Dorsolateral prefrontal cortex (tissue), 122 donors: ENCODE measurements at places on chromosomes 11 and 22.

DNA sequence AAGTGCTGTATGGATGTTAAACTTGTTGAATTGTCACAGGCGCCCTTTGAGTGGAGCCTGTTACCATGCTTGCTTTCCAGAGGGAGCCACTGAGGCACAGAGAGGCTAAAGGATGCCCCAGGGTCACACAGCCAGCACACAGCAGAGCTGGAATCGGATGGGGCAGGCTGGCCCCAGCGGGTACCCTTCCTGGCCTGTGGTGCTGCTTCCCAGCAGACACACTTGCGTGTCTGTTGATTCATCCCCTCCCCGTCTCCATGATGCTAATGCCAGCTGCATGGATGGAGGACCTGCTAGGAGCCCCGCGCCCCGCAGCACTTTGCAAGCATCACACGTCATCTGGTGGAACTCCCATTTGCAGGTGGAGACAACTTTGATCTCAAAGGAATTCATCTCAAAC lies 52.4 kb upstream of the SHISAL1 start:
- DNase-seq = no peak

DNA sequence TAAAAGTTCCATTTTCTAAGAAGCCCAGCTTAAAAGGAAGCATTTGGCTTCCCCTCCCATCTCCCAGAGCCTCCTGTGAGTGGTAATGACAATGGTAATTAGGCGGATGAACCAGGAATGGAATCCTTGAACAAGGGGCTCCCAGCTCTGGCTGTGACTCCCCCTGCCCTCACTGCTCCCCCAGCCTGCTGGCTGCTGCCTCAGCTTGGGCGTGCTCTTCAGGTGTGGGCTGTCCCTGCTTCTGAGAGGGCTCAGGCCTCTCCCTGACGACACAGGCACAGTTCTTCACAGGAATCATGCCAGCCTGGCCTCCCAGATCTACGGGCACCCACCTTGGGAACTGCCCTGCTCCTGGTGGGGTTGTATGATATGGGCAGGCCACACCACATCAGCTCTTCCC lies 81.7 kb upstream of the NARS2 start:
- DNase-seq = no peak

- DNase-seq = no peak
These were observed 48.1 kb upstream of the TOP3B start for GRCh38 chr22:22030493-22031182.

DNA sequence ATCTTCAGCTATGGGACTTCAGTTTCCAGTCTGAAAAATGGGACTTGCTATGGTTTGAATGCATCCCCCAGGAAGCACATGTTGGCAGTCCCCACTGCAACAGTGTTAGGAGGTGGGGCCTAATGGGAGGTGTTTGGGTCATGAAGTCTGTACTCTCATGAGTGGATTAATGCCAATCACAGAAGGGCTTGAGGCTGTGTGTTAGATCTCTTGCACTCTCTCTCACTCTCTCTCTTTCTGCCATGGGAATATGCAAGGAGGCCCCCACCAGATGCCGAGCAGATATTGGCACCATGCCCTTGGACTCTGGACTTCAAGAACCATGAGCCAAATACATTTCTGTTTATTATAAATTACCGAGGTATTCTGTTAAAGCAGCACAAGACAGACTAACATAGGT lies 7.8 kb upstream of the AP1B1 start:
- no peak for DNase-seq

GRCh38 chr11:96869207-96869606 lies 479.4 kb downstream of the JRKL start:
- no peak for DNase-seq

GRCh38 chr11:43573873-43574272 lies 106.7 kb upstream of the HSD17B12 start:
- no peak for DNase-seq

DNA sequence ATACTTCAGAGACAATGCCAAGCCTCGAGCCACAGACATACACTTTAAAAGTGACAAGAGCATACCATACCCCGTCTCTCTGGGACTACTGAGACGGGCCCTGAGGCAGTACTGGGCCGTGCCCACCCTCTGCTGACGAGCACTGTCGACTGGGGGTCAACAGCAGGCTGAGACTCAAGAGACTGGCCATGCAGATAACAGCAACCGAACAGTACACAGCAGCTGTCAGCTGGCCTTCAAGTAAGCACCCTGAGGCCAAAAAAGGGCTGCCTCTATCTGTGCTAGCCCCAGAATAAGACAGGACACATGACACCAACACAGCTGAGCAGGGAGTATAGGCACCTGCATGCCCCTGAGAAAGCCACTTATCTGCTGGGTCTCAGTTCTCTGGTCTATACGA lies 18.9 kb upstream of the TMEM121B start:
- DNase-seq = no peak

GRCh38 chr11:64130618-64131017 lies 35.3 kb downstream of the MACROD1 start:
- DNase-seq = no peak

DNA sequence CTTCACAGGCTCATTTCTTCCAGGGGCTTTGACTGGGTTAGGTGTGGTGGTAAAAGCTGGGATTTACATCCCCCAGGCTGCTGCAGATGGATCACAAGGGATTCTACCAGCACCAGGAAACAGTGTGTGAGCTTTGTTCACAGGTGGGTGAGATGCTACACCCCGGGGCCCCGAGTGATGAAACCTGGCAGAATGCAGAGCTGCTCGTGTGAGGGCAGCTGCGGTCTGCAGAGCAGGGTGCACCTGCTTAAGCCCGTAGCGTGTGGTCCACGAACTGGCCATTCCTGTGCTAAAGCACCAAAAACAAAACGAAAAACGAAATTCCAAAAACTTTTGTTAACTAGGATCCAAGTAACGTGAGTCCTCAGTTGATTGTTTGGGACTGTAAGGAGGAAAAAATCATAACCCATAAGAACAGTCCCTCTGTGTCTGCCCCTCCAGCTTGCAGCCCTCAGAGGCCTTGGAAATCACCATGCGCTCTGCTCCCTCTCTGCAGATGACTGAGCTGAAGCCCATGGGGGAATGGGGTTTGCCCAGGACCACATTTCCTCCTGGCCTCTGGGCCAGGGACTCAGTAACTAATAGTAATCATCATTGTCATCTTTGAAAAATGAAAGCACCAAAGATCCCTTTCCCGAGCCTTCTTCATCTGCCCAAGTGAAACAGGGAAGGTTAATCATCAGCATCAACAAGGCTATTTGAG lies 24.6 kb downstream of the ELF5 start:
- no peak for DNase-seq

DNA sequence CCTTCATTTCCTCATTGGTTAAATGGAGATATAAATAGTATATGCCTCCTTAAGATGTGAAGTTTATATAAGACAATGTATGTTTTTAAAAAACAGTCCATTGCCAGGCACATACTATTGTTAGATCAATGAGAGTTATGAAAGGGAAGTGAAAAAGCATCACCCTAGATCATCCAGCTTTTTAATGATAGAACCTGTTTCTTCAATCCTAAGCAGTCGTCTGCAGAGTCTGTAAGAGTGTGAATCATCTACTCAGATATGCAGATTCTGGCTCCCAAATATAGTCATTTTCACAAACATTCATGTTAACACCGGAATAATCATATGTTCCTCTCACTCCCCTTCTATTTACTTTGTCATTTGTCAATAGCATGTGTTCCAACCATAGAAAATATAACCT lies 65.3 kb upstream of the SLN start:
- DNase-seq = no peak

GRCh38 chr11:44624761-44625221 lies 59.3 kb downstream of the CD82 start:
- no peak for DNase-seq

DNA sequence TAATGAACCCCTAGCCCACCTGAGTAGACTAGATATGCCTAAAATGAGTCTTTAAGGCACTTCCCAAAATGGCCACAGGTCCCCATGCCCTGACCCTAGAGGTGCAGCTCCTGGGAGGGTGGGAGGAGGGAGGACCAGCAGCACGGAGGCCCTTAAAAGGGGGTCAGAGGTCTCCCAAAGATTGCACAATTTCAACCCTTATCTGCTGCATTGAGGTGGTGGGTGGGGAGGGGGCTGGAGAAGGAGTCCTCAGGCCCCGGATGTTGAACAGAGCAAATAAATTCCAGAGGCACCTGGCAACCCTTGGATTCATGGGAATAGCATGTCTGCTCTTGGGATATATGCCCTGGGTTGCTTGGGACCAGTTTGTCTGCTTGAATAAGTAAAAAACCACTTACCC lies 57.6 kb downstream of the NAV2 start:
- DNase-seq = no peak

DNA sequence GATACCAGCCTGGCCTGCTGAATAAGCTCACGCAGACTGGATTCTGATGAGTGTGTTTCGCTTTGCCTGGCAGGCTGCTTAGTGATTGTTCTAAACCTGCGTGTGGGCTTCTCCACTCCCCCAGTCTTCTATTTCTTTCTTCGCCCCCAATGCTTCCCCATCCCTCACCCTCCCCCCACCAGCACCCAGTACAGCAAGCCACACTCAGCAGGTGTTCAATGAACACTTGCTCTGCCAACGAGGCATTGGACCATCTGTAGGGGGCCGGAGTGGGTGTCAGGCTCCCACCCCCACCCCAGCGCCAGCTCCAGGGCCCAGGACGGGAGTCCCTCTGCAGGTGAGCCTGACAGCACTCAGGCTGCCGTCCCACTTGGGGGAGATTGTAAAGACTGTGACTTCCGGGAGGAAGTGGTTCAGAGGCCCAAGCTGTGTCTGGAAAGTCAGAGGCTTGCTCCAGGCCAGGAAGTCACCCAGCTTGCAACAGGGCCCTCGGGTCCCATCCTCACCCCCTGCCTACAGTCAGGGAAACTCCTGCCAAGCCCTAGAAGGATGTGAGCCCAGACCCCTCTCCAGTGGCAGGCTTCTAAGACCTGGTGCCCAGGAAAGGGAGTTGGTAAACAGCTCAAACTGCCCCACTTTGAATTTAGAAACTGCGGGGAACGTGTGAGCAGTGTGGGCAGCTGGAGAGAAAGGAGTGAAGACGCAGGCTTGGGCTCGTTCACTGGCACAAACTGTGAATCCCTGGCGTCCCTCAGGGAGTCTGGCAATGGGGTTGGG lies 66.3 kb upstream of the PRDM11 start:
- DNase-seq = no peak

- no peak for DNase-seq
These were observed 13.5 kb downstream of the CCDC90B start for GRCh38 chr11:83272627-83273026.

GRCh38 chr11:7643314-7643713 lies 30.0 kb downstream of the CYB5R2 start:
- no peak for DNase-seq

DNA sequence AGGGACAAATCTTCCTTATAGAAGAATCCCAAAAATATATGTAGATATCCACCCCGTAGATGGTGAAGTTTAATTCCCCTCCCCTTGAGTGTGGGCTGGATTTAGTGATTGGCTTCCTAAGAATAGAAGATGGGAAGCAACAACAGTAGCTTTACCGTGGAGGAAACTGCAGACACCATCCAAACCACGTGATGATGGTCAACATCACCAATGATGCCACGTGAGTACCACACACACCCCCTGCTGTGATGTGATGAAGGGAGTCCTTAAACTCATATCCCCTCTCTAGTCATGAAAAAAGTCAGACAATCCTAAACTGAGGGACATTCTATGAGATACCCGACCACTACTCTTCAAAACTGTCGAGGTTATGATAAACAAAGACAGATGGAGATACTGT lies 76.4 kb upstream of the SLC22A12 start:
- no peak for DNase-seq

DNA sequence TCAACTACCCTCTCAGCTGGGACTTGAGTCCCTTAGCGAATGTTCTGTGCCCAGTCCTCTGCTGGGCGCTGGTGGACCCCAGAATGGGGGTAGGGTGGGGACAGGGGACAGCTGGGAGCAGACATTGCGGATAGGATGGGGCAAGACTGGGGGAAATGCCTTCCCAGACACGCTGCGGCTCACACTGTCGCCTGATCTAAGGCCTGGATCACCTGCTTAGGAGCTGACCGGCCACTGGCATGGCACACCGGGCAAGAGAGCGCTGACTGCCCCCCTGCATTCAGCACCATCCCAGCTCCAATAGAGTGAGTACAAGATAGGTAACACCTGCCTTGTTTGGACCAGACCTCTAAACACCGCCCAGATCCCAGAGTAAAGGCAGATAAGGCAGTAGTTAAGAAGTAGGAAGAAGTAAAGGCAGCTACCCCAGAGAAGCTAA lies 1.4 kb downstream of the ARVCF start:
- DNase-seq = no peak

GRCh38 chr22:49951000-49951677 lies 9.4 kb upstream of the PIM3 start:
- DNase-seq = no peak

GRCh38 chr11:104529213-104529612 lies 365.3 kb upstream of the PDGFD start:
- no peak for DNase-seq
